ENCODE measurements at places on chromosomes 11 and 22.

DNA sequence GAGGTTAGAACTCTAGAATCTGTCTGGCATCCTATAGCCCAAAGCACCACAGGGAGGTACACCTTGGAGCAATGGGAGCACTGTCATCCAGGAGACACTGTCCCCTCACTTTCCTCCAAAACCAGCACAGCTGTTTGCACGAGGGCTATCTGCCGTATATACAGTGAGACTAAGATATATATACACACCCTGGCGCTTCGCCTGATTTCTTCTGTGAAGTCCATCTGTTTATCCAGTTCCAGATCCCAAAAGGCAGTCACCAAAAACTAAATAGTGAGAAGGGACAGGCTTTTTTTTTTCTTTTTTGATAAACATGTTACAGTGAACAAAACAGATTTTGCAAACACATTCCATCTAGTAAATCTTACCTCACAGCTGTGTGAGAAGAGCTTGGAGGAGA is 68.5 kb downstream of the ARFGAP2 start:
- no peak for DNase-seq

DNA sequence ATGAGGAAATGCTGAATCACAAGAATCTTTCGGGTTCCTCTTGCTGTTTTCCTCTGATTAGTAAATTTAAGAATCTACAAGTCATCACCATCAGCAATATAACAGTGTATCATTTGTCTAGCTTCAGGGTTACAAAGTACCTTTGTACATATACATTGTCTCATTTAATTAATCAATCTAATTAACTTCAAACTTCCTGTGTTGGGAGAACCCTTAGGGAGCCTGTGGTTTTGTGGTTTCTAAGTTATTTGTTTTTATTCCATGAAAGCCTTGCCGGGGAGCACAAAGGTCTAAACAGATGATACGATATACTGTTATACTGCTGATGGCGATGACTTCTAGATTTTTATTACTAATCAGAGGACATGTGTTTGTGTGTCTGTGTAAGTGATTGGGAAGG is 41.0 kb downstream of the TIMP3 start:
- no peak for DNase-seq

- peak; percentile 67 for DNase-seq
Measured at GRCh38 chr11:3197878-3198528, 20.6 kb downstream of the MRGPRG start.

- DNase-seq = no peak
Measured at GRCh38 chr11:72975778-72976521, 161.7 kb downstream of the ATG16L2 start.

DNA sequence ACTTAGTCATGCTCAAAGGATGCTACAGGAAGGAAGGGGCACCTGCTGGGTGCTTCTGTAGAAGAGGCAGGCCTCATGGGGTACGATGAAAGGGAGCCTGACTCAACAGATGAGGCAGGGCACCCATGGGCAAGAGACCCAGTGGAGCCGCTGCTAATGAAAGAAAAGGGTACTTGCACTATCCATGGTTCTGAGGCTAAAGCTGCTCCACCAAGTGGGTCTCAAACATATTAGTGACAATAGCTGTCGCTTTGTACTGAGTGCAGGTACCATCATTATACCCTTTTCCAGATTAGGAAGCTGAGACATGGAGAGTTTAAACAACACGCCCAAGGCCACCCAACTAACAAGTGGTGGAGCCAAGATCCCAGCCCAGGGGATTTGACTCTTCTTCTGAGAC is 127.5 kb upstream of the SERPIND1 start:
- no peak for DNase-seq

- DNase-seq = no peak
Measured at GRCh38 chr11:97110376-97110775, 720.6 kb downstream of the JRKL start.

GRCh38 chr11:38553148-38553547 is 1955.1 kb upstream of the RAG2 start:
- no peak for DNase-seq

DNA sequence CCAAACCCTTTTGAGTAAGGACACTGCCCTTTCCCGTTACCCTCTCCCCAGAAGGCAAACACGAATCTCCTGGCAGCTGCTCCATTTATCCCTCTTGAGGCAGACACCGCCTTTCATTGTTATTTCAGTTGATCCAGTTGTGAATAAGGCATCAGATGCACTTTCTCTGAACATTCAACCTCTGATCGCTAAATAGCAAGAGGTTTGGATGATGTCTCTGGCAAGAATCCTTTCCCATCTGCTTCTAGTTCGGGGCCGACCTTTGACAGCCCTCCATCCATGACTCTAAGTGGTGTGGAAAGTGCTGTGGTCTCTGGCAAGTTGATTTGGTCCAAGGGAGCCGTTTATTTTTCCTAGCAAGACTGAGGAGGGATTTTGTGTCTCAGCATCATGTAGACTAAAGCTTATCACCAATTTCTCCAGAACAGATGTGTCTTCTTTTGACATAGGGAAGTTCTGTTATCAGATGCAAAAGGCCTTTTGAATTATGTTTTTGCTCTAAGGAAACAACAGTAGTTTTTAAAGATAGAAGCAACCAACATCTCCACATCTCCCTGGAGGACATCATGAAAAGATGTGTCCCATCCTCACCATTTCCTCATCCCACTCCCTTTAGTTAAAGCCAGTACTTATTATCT is 123.6 kb downstream of the CCDC34 start:
- no peak for DNase-seq

- DNase-seq = no peak
Measured at GRCh38 chr11:77647654-77648305, 10.2 kb upstream of the CLNS1A start.

GRCh38 chr11:78725200-78725599 is 150.5 kb upstream of the NARS2 start:
- no peak for DNase-seq

- DNase-seq = no peak
Measured at GRCh38 chr22:21054714-21055563, 9.2 kb downstream of the LRRC74B start.

DNA sequence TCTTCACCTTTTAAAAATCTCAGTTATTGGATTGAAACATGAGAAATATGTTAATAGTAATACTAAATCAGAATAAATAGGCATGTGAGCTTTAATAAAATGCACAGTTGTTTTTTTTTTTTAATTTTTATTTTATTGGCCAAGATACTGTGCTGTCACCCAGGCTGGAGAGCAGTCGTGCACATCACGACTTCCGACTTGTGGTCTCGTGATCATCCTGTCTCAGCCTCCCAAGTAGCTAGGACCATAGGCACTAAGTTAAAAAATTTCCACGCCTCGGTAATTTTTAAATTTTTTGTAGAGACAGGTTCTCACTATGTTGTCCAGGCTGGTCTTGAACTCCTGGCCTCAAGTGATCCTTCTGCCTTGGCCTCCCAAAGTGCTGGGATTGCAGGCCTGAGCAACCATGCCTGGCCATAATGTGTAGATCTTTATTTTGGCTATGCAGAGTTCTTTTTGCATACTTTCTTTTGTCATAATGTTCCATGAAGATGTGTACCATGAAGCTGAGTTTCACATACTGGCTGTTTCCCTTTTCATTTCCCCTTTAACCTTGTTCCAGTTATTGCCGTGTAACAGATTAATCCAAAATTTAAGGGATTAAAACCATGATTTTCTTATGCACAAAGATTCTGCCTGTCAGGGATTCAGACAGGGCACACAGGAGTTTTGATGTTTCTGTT is 16.0 kb downstream of the CAPRIN1 start:
- no peak for DNase-seq

DNA sequence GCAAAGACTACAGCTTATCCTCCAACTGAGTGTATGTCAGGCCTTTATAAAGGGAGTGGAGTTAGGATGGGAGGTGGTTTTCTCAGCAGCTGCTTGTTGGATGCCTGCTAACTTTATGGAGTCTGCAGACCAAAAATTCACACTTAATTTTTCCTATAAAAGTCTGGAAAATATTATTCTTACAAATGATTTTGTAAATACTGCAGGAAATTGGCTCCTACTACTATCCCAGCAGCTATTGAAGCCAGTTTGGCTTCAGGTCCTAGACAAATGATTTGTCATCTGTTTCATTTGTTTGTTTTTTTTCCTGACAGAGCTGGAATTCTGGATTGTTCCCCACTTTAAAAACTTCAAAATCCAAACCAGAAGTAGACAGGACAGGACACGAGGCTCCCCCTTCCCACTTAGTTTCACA is 292.5 kb downstream of the TMEM135 start:
- DNase-seq = no peak

GRCh38 chr11:3148255-3148989 is 16.7 kb downstream of the OSBPL5 start:
- DNase-seq = no peak

DNA sequence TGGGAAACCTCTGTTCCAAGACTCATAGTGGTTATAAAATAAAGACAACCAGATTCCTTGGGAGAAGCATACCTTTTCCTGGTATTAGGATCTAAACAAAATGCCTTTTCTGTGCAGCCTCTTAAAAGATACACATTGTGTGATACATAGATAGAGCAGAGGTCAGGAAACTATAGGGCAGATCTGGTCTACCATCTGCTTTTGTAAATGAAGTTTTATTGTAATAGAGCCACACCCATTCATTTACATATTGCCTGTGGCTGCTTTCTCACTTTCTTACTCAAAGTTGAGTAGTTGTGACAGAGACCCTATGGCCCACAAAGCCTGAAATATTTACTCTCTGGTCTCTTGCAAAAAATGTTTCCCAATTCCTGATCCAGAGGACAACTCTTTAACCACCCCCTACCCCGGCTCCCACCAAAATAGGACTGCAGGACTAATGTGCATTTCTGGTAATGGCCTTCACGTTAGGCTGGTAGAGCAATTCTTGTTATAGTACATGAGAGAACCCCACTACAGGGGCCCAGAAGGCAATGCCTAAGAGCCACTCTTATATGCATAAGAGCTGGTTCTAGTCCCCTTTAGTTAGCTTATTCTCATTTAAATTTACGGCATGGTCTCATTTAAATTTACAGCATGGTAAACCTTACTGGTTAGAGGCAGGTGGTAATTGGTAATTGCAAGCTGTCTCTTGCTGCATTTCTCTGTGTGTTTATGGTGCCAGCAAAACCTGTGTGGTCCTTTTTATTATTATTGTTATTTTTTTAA is 76.8 kb upstream of the YWHAH start:
- DNase-seq = no peak

DNA sequence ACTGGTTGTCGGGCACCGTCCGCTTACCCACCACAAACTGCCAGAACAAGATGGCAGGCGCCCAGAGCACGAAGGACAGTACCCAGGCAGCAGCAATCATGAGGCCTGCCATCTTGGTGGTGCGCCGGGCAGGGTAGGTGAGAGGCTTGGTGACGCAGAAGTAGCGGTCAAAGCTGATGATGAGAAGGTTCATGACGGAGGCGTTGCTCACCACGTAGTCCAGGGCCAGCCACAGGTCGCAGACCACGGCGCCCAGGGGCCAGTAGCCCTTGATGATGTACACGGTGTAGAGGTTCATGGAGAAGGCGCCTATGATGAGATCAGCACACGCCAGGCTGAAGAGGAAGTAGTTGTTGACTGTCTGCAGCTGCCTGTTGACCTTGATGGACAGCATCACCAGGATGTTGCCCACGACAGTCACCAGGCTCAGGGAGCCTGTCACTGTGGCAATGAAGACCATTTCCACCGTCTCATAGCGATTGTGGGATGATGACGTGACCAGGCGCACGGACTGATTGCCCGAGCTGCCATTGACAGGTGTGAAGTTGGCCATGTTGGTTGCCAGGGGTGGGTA is 4.6 kb downstream of the MDK start:
- no peak for DNase-seq

DNA sequence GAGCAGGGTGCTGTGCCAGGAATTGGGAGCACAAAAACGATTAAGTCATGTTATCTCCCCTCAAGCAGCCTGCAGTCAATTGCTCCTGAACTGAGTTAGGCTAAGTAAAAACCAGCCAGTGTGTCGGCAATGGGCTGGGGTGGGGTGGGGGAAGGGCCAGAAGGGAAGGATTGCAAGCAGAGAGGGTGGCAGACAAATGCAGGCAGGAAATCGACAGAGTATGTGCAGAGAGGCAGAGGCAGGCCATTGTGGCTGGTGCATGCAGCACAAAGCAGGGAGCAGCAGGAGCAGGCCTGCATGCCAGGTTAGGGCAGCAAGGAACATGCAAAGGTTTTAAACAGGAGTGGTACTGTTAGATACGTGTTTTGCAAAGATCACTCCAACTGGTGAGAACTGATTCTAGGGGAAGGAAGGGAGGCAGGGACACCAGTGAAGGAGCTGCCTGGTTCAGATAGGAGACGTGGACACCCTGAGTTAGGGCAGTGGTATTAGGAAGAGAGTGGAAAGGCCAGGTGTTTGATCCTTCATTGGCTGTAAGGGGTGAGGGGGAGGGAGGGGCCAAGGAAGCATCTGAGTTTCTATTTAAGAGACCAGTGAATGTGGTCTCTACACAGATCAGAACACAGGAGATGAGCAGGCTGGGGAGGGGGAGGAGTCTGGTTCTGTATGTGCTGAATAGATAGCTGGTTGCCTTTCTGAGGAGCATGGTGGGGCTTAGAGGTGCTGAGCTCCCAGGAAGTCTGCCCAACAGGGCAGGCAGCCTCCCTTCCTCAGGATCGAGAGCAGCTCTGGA is 70.8 kb upstream of the PHOX2A start:
- no peak for DNase-seq

DNA sequence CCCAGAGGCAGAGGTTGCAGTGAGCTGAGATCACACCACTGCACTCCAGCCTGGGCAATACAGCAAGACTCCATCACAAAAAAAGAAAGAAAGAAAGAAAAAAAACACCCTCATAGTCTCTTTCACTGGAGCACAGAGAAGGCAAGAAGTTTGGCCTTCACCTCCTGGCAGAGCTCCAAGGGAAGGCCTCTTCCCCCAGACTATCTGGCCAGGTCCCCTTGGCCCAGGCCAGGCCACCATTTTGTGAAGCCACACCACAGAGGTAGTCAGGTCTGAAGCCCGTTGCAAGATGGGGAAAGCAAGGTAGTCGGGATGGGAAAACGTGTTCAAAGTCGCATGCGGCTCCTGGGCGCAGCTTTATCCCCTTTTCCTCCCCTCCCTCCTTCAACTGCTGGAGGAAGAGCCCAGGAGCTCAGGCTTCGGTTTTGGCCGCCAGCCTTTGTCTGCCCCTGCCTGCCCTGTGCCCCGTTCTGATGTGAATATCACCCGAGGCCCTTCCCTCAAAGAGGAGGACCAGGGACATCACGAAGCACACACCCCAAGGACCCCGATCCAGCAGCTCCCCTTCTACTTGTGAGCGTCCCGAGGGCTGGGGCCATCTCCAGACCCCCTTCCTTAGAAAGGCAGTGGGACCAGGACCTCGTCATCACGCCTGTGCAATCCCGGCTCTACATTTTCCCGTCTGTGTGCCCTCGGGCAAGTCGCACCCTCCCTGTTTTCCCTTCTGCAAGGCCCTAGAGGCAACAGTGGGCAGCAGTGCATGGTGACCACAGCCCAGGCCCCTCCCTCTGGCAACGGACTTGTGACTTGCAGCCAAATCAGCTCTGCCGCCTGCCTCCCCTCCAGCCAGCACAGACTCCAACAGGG is 17.7 kb downstream of the CABP7 start:
- DNase-seq = no peak

GRCh38 chr11:18721561-18722292 is 4.3 kb downstream of the IGSF22 start:
- DNase-seq = no peak
